Activated T-helper 1 cell treated with anti-CD3 and anti-CD28 coated beads, Interleukin-12 subunit alpha, Interleukin-12 subunit beta, Interleukin-2, Interleukin-4 antibody, amounts not matched to agents 30 ng/mL and 10 ng/mL and 1 ng/mL, durations not matched to agents 14 hours and 24 hours and 36 hours (primary cell): ENCODE measurements at places on chromosomes 16 and 17.

DNA sequence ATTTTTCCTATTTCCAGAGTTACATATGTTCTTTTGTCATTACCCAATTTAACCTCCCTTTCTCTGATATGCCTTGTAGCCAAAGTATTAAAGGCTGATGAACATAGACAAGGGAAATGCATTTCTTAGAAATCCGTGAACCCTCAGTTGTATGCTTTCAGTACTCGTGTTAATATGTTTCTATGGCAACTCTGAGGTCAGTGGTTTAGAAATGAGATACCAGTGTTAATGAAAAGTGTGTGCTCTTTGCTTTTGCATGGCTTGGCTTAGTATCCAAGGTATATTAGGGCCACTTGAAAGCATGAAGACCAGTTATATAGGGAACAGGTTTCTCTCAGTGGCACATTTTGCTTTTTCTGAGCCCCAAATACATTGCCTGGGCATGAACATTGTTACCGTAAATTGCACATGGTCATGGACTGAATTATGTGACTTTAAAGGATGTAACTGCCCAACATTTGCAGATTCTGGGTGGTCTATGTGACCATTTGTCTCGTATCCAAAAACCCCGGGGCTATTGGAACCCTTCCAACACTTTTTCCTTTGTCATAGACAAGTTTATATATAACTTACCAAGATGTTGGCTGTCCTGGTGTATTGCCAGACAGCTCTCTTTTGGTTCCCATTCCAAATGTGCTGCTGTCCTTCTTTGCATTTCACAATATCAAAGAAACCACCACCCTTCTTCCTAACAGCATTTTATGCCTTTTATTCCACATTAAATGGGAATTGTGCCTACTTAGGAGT, 17.5 kb downstream of the ABHD15 start:
- no peak for DNase-seq

DNA sequence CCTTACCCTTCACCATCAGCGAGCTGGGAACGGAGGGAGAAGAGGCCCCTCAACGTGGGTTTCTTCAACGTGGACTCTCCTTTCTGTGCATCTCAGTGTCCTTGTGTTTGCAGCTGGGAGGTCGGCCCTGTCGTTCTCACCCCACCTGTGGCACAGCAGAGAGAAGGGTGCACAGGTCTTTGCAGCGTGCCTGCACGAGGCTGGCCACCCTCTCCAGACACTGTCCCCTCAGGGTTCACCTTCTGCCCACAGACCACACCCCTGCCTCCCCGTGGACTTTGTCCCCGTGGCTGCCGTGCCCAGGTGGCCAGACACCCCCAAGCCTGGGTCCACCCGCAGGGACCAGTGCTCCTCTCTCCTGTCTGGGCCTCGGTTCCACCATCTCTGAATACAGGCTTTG, 7.3 kb upstream of the WDR45B start:
- no peak for DNase-seq

DNA sequence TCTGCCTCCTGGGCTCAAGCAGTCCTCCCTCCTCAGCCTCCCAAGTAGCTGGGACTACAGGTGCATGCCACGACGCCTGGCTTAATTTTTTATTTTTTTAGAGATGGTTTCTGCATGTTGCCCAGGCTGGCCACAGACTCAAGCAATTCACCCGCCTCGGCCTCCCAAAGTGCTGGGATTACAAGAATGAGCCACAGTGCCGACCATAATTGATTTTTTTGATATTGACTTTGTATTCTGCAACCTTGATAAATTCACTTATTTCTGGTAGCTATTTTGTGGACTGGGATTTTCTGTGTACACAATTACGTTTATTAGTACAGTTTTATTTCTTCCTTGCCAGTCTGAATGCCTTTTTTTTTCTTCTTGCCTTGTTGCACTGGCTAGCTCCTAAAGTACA, 30.0 kb downstream of the TAOK1 start:
- DNase-seq, result no peak

DNA sequence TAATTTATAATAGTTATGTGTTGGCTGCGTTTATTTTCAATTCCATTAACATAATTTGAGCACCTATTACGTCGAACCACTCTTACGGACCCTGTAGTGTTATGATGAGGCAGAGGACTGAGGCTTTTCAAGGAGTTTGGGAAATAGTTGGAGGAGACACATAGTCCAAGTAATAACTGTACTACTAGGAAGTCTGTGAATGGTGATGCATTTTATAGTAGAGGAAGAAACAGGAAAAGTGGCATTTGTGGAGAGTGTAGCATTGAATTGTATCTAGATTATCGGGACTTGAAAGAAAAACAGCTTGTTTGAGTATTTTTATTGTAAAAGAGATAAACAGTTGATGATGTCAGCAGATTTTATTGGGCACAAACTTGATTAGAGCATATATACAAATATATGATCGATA, 1.7 kb downstream of the NFATC3 start:
- no peak for DNase-seq

GRCh38 chr16:87693827-87694226, 72.0 kb downstream of the KLHDC4 start:
- no peak for DNase-seq

GRCh38 chr17:4893272-4893671, 6.1 kb upstream of the C17orf107 start:
- DNase-seq, result no peak

GRCh38 chr16:53775106-53775820, 71.3 kb downstream of the FTO start:
- no peak for DNase-seq

DNA sequence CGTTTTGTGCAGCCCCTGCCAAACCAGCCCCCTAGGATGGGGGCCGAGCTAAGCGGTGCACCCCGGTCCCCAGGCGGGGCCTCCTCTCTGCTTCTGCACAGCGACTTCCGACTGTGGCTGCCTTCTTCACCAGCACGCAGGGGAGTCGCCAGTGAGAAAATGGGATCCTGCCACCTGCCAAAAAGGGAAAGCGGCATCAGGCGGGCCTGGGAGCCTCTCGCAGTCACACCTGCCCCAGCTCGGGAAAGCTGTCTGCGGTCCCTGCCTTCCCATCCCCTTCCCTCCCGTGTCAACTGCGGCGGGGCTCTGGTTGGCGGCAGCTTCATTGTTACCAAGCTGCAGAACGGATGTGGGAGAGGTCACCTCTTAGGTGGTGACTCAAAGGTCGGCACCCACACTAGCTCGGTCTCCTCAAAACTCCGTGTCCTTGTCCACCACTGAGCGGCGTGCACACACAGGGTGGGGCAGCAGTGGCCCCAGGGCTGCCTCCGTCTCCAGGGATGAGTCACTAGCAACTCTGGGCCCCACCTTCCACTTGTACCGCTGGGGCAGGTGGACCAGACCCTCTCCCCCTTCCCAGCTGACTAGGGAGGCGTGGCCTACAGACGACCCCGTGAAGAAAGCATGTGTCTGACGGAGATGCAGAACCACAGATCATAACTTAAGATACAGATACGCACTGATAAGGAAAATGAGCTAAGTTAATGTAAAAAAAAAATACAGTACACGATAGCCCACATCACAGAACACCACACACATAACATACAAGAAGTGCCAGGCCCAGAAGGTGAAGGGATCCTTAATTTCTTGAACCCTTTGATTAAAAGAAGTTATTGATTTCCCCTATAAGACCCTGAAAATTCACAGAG, 1.5 kb upstream of the PCYT2 start:
- DNase-seq, result no peak

GRCh38 chr17:77601054-77601979, 357.2 kb upstream of the TNRC6C start:
- no peak for DNase-seq

- DNase-seq, result no peak
These were observed 185.0 kb upstream of the ZNF469 start for GRCh38 chr16:88197481-88198456.

DNA sequence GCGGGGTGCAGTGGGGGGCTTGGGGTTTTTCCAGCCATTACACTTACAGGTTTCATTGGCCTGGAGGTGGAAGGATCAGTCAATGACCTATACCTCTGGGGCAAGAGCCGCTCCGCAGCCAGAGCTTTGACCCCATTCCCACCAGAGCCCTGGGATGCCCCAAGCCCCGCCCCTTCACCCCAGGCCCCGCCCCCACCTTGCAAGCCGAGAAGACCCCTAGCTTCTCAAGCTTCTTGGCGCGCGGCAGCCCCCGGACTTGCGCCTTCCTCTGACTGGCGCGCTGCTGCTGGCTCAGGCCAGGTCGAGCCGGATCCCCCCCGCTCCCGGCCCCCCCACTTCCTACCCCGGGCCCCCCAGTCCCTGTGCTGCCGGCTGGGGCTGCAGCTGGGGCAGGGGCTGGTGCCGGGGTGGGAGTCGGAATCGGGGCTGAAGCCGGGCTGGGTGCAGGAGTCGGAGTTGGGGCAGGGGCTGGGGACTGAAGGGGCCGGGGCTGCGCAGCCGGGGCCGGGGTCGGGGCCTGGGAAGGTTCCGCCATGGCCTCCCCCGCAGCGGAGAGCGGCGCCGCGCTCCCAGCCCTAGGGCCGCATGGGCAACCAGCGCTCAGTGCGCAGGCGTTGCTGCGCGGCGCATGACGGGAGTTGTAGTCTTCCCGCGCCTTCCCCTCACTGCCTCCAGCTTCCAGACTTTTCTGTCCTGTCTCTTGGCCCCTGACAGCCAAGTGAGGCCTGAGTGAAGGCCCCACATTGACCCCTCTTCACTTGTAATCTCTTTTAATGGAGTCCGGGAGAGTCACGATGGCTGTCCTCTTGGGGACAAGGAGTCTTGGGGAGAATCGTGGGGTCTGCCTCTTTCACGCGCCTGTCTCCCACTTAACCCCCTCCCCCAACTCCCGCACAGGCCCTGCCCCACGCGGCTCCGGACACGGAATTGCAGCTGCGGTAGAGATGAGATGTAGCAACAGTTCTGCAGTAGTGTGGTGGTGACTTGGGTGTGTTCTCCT, at the start of gene KAT2A:
Gene KAT2A (minus strand): TSS at position 598 of the 1,000 bp plus-strand sequence. CDS start 63 bp downstream, at position 535.
- peak; percentile 68 for DNase-seq

- DNase-seq, result peak; percentile 67
These were observed 133.7 kb downstream of the RAB11FIP4 start for GRCh38 chr17:31524926-31525800.

GRCh38 chr17:72710834-72711233, 381.7 kb downstream of the SLC39A11 start:
- no peak for DNase-seq

DNA sequence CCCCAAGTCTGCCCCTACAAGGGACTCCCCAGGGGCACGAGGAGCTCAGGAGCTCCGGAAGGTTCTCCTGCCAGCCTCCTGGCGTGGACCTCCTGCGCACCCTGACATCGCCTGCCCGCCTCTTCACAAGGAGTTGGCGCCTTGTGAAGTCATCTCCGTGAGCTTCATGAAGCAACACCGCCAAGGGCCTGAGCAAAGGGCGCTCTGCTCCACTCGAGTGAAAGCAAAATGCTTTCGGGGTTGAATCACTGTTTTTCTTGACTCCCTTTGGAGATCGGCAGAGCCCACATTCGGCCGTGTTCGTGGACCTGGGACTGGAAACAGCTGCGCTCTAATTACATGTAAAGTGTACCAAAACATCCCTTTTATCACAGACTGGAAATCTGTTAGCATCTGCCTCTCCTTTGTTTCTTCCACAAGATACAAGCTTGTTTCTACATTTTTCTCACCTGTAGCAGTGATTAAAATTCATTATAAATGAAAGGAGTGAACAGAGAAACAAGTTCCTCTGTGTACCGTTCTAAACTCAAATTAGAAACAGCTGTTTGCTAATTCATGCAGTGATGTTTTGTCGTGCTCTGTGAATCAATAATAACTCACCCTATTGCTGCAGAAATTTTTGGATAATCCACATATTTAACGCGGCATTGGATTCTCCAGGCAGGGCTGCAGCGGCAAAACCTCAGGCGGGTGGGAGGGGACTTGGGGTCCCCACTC, 203.3 kb downstream of the ZNF423 start:
- DNase-seq, result no peak

GRCh38 chr16:64845071-64845470, 276.8 kb downstream of the CDH11 start:
- DNase-seq, result no peak

DNA sequence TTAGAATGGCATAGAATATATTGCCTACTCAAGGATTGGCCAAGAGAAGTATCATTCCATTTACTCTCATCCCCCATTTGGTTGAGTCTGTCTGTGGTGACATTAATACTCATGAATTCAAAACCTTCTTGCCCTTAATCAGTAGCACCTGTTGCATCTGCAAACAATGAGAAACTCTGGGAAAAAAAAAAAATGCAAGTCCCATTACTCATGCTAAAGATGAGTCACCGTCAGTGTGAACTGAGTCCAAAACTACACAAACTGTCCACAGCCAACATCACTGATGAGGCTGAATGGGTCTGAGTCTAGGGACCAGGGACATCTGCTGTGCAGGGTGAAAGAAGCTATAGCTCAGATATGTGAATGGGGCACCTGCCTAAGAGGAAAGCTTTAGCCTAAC, 96.9 kb upstream of the ADAMTS18 start:
- DNase-seq, result no peak

DNA sequence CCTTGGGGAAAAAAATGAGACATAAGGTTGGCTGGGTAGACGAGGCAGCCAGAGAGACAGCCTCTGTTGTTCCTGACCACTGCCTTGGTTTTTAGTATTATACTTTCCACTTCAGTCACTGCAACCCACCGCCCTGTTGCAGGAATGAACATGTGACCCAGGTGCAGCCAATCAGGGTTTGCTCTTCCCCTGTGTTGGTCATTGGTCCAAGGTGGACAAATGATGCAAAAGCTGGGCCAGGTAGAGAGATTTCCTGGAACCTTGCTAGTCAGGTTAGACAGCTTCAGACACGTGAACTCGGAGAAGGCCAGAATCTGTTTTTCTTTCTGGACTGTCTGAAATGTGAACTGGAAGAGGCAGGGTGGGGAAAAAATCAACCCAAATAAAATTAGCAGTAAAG, 452.4 kb upstream of the RBFOX1 start:
- DNase-seq, result no peak

DNA sequence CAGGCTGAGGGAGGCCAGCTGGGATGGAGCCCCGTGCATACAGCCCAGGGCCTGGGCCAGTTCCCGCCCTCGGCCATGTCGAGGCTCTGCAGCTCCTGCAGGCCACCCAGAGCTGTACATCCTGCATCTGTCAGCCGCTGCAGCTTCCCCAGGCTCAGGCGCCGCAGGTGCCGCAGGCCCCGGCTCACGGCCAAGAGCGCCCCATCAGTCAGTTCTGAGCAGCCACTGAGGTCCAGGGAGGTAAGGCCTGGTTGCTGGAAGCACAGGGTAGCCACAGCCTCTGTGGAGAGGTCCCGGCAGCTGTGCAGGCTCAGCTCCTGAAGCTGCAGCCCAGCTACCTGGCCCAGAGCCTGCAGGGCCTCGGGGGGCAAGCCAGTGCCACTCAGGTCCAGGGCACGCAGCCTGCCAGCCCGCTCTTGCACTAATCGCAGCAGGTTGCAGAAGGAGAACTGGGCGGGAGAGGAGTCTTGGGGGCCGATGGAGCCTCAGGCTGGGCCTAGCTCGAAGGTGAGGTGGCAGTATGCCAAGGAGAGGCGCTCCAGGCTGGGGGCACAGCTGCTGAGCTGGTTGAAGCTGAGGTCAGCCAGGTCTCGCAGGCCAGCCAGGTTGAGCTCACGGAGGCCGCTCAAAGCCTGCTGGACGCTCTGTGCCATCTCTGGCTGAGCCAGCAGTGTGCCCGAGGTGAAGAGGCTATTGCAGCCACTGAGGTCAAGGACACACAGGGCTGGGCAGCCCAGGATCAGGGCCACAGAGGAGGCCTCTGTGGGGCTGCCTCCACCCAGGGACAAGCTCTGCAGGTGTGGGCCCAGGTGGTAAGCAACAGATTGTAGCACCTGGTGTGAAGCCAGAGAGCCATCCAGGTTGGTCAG, 11.4 kb downstream of the ELMO3 start:
- no peak for DNase-seq
